ENCODE measurements at places on chromosomes 6 and 20.

DNA sequence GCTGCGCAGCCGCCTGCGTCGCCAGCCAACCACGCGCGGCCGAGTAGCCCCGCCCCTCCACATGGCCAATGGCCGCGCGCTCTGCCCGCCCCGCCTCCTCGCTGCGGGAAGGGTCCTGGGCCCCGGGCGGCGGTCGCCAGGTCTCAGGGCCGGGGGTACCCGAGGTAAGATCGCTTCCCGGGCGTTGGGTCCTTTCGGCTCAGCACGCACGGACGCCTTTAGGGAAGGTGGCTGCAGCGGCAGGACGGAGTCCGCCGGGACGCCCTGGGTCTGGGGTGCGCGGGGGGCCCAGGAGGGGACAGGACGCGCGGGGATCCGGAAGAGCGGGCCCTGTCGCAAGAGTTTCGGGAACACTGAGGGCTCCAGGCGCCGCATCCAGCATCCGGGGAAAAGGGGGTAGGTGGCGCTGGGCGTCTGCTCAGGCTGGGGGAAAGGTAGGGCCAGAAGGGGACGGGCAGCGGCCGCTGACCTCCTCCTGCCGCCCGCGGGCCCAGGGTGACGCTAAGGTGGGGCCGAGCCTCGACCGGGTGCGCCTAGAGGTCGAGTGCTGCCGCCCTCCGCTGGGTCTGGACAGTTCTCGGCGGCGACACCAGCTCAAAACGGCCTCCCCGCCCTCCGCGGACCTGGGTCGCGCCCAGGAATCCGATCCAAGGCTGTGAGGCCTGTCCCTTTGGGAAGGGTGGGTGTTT is at the start of gene MAVS:
Gene MAVS, plus strand, starts transcription at position 95 of the 689 bp plus-strand sequence. CDS start 7,791 bp downstream, outside the sequence.
- DNase-seq, result peak; percentile 88

DNA sequence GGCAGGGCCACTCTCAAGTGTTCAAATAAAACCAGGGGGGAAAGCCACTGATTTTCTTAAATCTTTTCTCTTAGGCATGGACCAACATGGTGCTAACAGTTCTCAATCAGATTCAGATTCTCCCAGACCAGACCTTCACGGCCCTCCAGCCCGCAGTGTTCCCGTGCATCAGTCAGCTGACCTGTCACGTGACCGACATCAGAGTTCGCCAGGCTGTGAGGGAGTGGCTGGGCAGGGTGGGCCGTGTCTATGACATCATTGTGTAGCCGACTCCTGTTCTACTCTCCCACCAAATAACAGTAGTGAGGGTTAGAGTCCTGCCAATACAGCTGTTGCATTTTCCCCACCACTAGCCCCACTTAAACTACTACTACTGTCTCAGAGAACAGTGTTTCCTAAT is 41.5 kb upstream of the SMIM28 start:
- no peak for DNase-seq

DNA sequence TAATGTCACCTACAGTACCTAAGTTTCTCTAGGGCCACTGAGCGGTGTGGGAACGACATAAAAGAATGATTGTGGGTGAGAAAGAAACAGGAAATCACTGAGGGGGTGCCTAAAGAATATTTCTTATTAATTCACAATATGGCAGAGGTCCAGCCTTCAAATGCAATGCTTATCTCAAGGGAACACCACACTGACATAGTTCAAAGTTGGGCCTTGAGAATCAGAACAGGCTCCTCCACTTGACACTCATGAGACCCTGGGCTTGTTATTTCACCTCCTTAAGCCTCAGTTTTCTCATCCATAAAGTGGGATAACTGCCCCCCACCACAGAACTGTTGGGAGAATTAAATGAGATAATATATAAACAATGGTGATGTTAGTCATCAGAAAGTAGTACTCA is 40.4 kb upstream of the ARHGAP18 start:
- DNase-seq, result peak; percentile 36

DNA sequence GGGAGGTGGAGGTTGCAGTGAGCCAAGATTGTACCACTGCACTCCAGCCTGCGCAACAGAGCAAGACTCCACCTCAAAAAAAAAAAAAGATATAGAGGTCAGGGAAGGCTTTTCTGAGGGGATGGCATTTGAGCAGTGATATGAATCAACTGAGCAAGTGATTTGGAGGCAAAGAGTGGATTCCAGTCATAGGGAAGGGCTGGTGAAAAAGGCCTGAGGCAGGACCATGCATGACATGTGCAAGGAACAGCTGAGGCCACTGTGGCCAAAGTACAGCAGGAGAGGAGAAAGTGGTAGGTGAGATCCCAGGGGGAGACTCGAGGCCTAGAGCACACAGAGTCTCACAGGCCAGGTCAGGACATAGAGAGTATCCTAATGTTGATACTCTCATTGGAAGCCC is 20.1 kb upstream of the PTPRT start:
- no peak for DNase-seq

DNA sequence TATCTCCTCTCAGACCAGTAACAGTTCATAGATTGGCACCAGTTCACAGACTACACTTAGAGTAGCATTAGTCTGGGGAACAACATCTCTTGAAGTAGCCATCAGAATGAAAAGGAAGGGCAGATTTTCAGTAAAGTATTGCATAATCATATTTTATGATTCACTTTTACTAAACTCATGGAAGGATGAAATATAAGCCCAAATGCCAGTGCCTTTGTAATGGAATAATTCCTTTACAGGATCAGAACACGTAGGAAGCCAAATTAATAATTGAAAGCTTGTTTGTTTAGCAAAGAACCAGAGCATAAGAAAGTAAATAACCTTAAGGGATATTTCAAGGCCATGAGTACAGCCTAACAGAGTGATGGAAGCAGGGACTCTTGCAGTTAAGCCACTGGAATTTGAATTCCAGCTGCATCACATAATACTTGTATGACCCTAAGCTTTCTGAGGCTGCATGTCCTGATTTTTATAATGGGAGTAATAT is 11.4 kb upstream of the LOC128125822 start:
- DNase-seq, result no peak

DNA sequence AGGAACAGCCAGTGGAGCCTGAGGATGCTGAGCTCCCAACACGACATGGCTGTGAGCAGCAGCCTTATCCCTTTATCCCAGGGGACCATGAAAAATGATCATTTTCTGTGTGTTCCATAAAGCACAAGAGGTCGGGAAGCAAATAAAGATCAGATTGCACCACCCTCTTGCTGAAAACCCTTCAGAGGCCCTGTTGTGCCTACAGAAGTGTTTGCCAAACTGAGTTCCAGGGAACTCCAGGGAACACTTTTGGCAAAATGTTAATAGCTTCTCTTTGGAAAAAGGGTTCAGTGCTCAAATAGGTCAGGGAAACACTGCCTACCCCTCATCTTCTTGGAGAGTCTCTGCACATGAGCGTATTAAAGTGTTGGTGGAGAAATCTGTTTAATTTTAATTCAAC is 24.4 kb downstream of the ARMC2 start:
- no peak for DNase-seq

- no peak for DNase-seq
Measured at GRCh38 chr6:4564801-4565271, 211.4 kb upstream of the CDYL start.

DNA sequence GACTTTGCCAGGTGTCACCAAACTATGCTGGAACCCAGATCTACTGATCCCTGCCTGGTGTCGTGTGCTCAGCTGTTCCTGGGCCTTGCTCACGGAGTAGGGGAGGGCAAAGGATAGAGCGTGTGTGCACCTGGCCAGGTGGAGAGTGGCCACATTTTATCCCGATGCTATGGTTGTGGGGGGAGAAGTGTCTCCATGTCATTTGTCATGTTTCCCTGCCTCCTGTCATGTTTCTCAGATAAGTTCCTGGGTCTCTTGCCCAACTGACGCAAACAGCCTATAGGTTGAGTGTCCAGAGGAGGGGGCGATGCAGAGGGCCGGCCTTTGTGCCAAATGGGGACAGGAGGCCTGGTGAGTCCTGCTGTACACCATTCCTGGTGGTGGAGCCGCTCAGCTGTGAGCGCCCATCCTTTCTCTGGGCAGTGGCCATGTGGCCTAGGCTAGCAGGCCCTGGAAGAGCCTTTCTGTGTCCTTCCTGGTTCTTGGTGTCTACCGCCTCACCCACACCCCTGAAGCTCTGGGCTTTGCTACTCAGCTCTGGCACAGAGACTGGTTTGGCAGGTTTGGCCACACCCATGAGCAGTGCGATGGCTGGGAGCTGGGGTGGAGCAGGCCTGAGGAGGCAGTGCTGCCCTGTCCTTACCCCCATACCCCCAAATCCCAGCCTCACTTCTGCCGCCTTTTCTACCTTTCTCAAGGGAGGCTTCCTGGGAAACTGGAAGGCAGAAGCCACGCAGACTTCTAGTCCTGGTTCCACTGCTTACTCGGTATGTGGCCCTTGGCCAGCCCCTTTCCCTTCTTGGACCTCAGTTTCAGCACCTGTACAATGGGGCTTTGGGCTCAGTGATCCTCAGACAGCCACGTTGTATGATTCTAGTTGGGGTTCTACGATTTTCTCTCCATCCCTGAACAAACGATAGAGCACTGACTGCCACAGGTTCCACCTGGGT is 32.3 kb upstream of the EPB41L1 start:
- no peak for DNase-seq

DNA sequence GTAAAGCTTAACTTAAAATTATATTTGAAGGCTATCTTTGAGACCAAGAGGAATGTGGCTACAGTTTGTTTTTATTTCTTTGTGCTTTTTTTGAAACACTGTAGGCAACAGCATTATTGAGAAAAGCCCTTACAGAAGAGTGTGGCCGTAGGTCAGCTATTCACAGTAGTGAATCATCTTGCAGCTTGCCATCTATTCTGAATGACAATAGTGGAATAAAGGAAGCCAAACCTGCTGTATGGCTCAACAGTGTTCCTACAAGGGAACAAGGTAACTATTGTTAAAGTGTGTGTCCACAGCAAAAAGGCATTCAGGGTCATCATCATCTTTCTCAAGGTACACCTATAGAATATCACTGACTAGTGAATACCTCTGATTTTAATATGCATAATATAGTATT is 88.5 kb downstream of the KIZ start:
- DNase-seq, result no peak

GRCh38 chr6:168956884-168957730 is 296.5 kb downstream of the THBS2 start:
- peak; percentile 85 for DNase-seq

- peak; percentile 38 for DNase-seq
Measured at GRCh38 chr6:137867685-137868509, 838 bp downstream of the TNFAIP3 start.

DNA sequence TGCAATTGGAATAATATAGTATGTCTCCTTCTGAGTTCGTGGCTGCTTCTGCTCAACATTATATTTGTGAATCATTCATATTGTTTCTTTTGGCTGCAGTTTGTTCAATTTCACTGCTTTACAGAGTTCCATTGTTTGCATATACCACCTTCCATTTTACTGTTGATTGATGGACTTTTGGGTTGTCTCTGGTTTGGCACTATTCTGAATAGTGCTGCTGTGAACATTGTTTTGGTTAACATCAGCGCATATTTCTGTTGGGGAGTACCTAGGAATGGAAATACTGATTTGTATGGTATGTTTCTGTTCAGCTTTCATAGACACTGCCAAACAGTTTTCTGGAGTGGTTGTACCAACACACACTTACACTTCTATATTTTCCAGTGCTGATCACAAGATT is 46.9 kb downstream of the UST start:
- DNase-seq, result no peak

DNA sequence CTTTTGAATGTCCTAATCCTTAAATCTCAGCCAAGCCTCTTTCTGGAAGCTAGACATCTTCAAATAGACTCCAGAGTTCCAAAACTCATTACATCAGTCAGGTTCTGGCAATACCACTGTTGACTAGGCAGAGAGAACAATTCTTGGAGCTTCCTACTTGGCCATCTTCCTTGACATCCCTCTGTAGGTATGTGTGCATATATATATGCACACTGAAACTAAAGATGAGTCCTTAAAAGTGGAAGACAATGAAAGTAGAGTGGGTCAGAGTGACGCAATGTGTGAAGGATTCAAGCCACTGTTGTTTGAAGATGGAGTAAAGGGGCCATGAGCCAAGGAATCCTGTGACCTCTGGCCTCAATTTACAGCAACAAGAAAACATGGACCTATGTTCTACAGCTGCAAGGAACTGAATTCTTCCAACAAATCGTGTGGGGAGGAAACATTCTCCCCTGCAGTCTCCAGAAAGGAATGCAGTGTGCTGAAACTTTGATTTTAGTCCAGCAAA is 18.7 kb upstream of the DUSP22 start:
- no peak for DNase-seq

DNA sequence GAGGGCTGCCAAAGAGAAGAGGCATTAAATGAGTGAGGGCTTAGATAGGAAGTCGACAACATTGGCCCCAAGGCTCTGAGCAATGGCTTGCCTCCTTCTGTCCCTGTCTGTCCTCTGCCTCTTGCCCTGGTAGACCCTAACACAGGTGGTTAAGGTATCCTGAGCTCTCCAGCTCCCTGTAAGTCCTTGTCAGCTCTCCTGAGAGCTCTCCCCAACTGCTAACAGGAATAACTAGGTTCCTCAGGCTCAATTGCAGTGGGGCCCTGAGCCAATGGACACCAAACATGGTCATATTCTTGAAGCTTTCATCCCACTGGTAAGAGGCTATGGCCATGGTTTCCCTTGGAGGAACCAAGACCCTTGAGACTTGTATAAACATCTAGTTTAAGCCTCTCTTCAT is 5.0 kb upstream of the CPNE1 start:
- no peak for DNase-seq

DNA sequence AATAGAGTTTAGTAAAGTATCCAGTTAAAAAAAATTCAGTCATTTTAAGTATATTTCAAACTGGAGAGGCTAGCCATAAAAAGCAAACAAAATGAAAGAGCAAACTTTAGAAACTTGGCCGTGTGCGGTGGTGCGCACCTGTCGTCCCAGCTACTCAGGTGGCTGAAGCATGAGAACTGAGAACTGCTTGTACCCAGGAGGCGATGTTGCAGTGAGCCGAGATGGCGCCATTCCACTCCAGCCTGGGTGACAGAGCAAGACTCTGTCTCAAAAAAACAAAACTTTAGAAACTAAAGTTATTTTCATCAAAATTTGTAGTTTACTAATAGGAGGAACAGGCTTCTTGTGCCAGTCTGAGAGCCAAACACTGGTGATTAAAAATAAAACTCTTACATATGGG is 100.2 kb upstream of the POPDC3 start:
- DNase-seq, result no peak

GRCh38 chr6:5012519-5012918 is 8.7 kb upstream of the RPP40 start:
- peak; percentile 28 for DNase-seq

Measured in ELR (cell line).